ENCODE measurements at places on chromosomes 6 and 20.

DNA sequence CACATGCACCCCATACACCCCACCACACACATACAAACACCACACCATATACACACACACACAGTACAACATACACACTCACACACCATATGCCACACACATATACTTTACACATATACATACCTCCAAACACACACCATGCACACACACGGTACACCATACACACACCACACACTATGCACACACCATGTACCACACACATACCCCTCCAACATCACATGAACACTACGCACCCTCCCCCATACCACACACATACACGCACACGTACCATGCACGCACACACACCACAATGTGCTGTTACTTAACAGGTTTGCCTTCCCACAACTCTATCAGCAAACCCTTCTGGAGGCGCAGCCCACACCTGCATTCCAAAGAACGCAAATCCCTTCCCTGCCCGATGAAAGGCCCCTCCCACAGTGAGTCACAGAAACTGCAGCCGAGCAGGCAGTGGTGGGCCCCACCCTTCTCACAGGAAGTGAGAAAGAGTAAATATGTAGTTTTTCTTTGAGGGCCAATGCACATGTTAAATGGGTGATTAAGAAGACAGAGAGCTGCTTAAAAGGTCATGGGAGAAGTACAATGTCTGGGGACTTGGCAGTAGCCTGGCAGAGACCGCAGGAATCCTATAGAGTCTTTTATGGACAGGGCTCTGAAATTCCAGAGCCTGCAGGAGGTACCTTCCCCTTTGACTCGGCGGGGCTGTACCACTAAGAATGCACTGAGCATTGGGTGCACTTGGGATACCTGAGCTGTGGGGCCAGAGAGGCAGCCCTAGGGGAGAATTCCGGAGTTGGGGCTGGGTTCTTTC lies 34.1 kb upstream of the EZR start:
- DNase-seq = peak; percentile 89

DNA sequence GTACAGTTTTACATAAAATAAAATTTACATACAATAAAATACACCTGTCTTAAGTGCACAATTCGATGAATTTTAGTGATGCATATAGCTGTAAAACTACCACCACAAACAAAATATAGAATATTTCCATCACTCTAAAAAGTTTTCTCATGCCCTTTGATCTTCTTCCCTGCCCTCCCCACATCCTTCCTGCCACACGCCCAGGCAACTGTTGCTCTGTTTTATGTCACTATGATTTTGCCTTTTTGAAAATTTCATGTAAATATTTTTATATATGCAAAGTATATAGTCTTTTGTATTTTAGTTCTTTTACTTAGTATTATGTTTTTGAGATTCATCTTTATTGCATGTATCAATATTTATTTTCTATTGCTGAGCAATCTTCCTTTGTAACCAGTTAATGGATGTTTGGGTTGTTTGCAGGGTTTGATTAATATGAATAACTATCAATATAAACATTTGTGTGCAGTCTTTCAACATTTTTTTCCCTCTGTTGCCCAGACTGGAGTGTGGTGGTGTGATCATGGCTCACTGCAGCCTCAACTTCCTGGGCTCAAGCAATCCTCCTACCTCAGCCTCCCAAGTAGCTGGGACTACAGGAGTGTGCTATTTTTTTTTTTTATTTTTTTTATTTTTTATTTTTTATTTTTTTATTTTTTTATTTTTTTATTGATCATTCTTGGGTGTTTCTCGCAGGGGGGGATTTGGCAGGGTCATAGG lies 23.8 kb upstream of the SAMHD1 start:
- DNase-seq = no peak

DNA sequence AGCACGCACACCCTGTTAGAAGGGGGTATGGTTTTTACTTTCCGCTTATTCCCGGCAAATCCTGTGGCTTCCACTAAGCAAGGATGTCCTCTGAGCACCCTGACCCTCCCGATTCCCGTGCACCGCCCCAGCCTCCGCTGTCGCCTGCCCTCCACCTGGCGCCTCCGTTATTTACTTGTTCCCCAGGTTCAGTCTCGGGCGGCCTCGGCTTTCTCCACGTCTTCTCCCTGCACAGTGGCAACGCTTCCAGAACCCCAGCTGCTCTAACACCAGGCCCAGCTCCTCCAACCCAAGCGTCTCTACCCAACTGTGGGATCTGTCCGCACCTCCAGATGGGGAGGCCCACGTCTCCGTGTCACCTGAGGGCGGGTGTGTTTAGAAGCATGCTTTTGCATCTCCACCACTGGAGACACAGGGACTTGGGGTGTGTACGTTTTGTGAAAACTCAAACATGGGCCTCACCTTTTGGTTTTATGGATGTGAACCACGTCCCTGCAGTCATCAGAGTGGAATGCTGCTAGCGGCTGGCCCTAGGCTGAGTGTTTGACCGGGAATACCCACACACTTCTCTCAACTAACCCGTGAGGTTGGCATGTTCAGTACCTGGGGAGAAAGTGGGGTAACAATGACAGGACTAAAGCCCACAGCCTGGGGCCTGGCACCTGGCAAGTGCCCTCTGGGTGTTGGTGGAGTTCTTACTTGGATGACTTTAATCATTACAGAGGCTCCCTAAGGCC lies 79.9 kb downstream of the THBS2 start:
- DNase-seq = no peak

GRCh38 chr6:112149719-112150263 lies 62.4 kb downstream of the FAM229B start:
- peak; percentile 26 for DNase-seq
